NCI-H1105 treated with DMSO at 0.1 percent for 48 hours (cell line): ENCODE measurements at places on chromosomes 13 and 19.

DNA sequence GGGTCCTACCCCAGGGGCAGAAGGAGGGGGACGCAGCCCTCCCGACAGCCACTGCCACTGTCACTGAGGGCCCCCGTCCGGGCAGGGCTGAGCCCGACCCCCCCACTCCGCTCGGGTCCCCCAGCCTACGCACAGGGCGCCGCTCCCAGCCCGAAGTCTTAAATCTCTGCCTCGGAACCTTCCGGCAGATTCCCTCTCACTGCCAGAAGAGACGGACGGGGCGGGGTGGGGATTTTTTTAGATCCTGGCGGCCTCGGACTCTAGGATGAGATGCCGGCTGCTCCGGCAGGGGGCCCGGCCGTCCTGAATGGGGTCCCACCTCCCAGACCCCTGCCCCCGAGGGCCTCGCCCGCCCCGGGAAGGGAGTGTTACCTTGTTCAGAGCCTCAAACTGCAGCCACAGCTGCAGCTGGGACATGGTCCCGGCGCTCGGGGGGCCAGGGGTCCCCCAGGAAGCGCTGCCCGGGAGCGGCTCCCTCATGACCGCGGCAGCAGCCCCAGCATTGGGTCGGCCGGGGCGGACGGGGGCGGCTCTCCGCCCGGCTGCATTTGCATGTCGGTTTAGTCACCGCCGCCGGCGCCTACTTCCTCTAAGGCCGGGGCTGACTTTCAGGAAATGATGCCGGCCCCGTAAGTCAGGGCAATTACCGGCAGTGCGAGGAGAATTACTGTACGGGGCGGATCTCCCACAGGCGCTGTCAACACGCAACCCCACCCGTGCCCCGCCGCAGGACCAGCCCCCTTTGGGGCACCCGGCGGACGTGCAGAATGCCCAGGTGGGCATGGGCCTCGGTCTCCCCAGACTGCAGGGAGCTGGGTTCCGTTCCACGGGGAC, 28.1 kb downstream of the GPX4 start:
- DNase-seq, result no peak

DNA sequence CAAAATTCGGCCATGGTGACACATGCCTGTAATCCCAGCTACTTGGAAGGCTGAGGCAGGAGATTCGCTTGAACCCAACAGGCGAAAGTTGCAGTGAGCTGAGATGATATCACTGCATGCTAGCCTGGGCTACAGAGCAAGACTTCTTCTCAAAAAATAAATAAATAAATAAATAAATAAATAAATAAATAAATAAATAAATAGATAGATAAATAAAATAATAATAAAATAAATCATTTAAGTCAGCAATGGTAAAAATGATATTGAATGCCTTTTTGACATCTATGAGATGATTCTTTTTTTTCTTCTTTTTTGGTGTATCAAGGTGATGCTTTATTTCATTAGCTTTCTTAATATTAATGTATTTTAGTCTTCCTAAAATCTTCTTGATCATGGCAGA, 221.7 kb upstream of the RXFP2 start:
- no peak for DNase-seq

- no peak for DNase-seq
These were observed 83.8 kb upstream of the TM9SF2 start for GRCh38 chr13:99417201-99418102.

DNA sequence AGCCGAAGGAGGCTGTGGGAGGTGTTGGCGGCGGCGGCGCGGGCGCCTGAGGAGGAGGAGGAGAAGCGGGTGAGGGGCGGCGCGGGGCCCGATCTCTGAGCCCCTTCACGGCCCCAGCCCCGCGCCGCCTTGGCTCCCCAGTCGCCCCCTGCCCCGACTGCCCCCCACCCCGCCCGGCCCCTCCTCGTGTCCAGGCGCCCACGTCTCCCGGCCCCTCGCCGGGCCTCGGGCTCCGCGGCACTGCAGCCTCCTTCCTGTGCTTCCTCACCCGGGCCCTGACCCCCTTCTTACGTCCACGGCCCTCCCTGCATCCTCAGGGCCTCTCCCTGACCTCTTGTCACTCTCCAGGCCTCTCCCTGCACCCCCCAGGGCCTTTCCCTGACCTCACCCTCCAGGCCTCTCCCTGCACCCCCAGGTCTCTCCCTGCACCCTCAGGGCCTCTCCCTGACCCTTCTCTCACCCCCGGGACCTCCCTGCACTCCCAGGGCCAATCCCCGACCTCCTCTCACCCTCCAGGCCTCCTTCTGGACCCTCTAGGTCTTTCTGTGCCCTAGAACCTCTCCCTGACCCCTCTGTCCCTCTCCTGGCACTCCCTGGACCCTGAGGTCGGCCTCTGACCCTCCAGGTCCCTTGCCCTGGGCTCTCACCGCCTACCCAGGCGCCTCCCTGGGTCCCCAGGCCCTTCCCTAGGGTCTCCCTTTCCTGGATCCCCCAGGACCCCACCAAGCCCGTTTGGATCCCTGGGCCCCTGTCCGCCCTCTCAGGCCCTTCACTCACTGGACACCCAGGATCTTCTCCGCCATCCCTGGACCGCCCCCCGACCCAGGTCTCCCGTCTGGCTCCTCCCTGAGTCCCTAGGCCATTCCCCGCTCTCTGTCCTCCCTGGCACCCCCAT, 460 bp downstream of the KMT5C start:
- no peak for DNase-seq

GRCh38 chr13:72186730-72187422, 319.9 kb upstream of the DACH1 start:
- no peak for DNase-seq
